Karpas-422 (cell line): ENCODE measurements at places on chromosomes 16 and 17. TPM values are rescaled to one million over a fixed set of nuclear protein-coding genes. Genes with fewer than 3 reads are reported as not detected.

The CHST5 gene
- total RNA-seq = 0.76 and 0.97 TPM in 2 replicates

The CENPX gene
- total RNA-seq = 51.4 and 69.3 TPM in 2 replicates

The FASN gene
- 94.1 and 197 TPM in 2 replicates for total RNA-seq

The CACNG3 gene
- total RNA-seq = not detected in 2 replicates

The BIRC5 gene
- total RNA-seq = 45.4 and 46.8 TPM in 2 replicates

The CEP295NL gene
- total RNA-seq = not detected in 2 replicates

The CHST4 gene
- 0.22 TPM in 2 replicates for total RNA-seq

The MT4 gene
- not detected in 2 replicates for total RNA-seq

The KRTAP1-4 gene
- total RNA-seq = not detected in 2 replicates

The ADGRG1 gene
- not detected in 2 replicates for total RNA-seq

The RNF166 gene
- total RNA-seq = 16.9 and 27.1 TPM in 2 replicates

The CA5A gene
- total RNA-seq = not detected in 2 replicates

The TMEM100 gene
- total RNA-seq = 0.43 and 1.1 TPM in 2 replicates

The PPP1R1B gene
- total RNA-seq = not detected in 2 replicates

The TBX6 gene
- 1.8 and 2.1 TPM in 2 replicates for total RNA-seq

The MVD gene
- total RNA-seq = 35.0 and 82.2 TPM in 2 replicates

The GCGR gene
- not detected in 2 replicates for total RNA-seq

The SHBG gene
- 0.58 and 1.2 TPM in 2 replicates for total RNA-seq

The ZNF385C gene
- total RNA-seq = not detected in 2 replicates

The DOC2B gene
- not detected in 2 replicates for total RNA-seq

The TAT gene
- not detected in 2 replicates for total RNA-seq

The CDRT15L2 gene
- total RNA-seq = not detected in 2 replicates

The RHBDF1 gene
- total RNA-seq = 0.43 TPM in 1 of 2 replicates, not detected in the other

The DBF4B gene
- 11.6 and 16.2 TPM in 2 replicates for total RNA-seq

The TMEM97 gene
- 38.9 and 74.3 TPM in 2 replicates for total RNA-seq

The ZNF19 gene
- 5.7 and 6.6 TPM in 2 replicates for total RNA-seq

The SLC6A4 gene
- not detected in 2 replicates for total RNA-seq

The C17orf113 gene
- total RNA-seq = not detected in 2 replicates
